Testis (tissue), 5 donors: ENCODE measurements at places on chromosomes 12 and 14. TPM values are rescaled to one million over a fixed set of nuclear protein-coding genes. Genes with fewer than 3 reads are reported as not detected.

DNA sequence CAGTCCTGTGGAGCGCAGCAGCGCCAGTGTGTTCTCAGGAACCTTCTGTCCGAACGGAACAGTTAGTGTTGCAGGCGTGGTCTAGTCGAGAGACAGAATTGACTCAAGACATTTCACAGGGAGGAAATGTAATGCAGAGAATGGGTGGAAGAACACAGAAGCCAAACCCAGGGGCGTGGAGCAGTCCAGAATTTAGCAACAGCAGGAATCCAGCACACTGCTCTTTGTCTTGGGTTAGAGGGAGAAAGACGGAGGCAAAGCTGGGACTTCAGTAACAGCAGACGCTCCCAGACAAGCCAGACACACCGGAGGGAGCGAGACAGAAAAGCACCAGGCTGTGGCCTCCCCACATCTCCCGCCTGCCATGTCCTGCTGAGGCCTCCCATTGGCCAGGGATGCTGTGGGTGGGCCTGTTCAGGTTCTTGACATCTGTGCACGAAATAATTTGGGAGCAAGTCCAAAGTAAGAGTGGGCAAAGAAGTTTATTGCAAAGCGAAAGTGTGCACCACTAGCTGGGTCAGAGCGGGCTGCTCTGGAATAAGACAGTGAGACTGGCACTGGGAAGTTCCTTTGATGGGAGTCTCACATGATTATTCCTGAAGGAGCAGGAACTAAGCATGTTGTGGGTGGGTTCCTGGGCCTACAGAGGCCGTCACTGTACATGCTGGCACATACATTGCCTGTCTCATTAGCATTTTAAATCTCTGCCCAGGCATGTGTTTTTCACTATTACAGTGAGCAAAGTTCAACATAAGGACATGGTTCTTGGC, 339.3 kb upstream of the SFSWAP start:
- DNase-seq = peak; percentile 12

DNA sequence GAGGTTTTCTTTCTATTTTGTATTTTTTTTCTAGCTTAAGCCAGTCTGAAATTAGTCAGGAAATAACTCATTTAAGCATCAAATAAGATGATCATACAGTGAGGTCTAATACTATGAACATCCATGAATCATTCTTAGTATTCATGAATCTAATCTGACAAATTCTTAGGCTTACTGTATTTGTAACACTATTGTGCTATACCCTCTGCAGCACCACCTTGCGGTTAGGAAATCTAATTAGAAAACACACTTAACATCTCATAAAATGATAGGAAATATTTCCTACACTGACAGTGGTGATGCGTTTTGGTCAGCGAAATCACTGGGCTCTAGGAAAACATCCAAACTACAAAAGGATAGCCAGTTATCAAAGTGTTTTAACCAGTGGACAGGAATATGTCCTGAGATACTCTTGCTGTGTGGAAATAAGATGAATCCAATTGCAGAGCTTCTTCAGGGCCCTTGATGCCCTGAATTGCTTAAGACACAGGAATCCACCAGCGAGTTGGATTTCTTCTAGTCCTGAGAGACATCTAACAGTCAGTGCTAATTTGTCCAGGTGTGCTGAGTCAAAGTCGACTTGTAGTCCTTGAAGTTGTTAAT, 109.3 kb upstream of the MYF6 start:
- no peak for DNase-seq

Gene HCAR2
- polyA plus RNA-seq = 2.7 TPM

- no peak for DNase-seq
These were observed 431.2 kb upstream of the PDE3A start for GRCh38 chr12:19937161-19937560.
